ENCODE measurements at places on chromosomes 2 and 18.

DNA sequence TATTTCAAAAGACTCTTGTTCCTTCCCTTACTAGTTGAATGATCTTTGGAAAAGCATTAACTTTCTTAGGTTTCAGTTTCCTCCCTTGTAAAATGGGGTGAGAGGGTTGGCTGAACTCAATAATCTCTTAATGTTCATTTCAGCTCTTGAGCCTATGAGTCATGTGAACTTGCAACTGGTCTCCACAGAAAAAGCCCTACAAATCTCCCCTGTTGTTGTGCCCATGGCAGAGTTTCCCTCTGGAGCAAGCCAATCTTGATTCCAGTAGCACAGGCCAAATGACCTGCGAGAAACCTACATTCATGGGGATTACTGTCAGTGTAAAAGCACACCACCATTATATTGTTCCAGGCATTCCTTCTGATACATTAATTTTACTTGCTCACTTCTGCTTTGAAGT, 388.9 kb downstream of the ALK start:
- H3K4me3 ChIP-seq = no peak overlapping the region
- no peaks in the 10 kb centered on the region for H3K36me3 ChIP-seq
- H3K4me1 ChIP-seq = no peaks in the 10 kb centered on the region
- DNase-seq = no peak
- H3K27me3 ChIP-seq = no peaks in the 10 kb centered on the region

DNA sequence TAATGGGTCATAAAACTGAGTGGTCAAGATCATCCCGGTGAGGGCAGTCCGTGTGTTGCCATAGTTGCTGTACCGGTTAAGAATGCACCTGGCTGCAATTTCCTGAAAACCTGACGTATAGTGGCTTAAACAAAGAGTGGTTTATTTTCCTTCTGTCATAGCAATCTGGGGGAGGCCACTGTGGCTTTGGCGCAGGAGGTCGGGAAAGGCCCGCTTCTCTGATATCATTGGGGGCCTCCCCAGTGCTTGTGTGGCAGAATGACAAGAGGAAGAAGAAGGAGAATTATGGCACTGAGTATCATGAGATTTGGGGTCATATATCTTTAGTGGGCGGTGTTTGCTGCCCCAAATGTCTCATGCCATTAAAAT, 4.4 kb downstream of the C2orf92 start:
- no peaks in the 10 kb centered on the region for H3K4me1 ChIP-seq
- no peak overlapping the region for H3K27ac ChIP-seq
- DNase-seq = no peak
- no peak overlapping the region for H3K4me3 ChIP-seq
- H3K36me3 ChIP-seq = no peaks in the 10 kb centered on the region
- no peaks in the 10 kb centered on the region for H3K27me3 ChIP-seq

DNA sequence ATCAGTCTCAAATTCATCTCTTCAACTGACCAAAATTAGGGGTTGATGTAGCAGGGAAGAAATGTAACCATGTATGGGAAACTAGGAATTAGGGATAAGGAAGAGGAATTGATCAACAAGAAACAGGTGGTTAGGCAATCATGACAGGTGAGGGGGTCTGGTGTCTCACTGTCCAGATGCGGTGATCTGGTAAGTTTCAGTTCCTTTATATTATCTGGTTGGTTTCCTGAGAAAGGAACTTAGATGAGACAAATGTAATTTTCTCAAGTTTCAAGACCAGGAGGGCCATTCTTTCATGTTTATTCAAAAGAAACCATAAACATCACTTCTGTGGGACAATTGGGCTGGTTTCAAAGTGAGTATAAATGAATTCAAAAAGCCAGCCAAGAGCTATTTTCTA, 306.2 kb upstream of the KCNJ3 start:
- H3K4me1 ChIP-seq = no peaks in the 10 kb centered on the region
- no peaks in the 10 kb centered on the region for H3K27me3 ChIP-seq
- DNase-seq = no peak
- H3K4me3 ChIP-seq = no peak overlapping the region
- H3K36me3 ChIP-seq = no peaks in the 10 kb centered on the region

DNA sequence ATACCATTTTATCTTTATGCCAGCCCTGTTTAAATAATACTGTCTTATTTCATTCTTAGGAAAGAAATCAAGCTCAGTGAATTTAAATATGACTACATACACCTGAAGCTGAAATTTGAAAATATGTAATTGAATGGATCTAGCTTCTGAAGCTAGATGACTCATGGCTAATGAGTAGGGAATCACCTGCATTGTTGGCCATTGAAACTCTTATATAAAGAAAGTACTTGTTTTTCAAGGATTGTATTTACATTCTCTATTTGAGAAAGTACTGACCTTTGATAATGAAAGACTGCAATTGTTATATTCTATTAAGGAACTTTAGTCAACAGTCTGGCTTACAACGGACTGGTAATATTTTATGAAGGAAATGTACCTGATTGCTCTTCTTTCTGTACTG, 346.7 kb upstream of the LRATD1 start:
- no peak overlapping the region for H3K27ac ChIP-seq
- no peak overlapping the region for H3K4me3 ChIP-seq
- no peaks in the 10 kb centered on the region for H3K36me3 ChIP-seq
- H3K27me3 ChIP-seq = no peaks in the 10 kb centered on the region
- DNase-seq = no peak

DNA sequence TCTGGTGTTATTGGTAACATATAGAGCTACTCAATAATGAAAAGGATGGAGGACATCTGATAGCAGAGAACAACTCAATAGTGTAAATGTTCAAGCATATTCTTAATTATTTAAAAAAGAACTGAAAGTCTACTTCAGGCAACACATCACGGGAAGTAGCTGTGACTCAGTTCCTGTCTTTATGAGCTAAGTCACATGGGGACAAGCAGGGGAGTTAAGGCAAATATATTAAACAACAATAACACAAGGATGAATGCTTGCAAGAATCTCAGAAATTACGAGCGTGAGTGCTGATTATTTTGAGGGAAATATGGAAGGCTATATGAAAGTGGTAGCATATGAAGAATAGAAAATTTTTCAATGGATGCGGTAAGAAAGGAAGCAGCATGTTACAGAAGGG, 4.0 kb upstream of the HNMT start:
- peaks cover 13% of the 10 kb centered on the region for H3K4me1 ChIP-seq
- no peaks in the 10 kb centered on the region for H3K27me3 ChIP-seq
- H3K36me3 ChIP-seq = no peaks in the 10 kb centered on the region
- H3K4me3 ChIP-seq = no peak overlapping the region
- no peak overlapping the region for H3K27ac ChIP-seq

DNA sequence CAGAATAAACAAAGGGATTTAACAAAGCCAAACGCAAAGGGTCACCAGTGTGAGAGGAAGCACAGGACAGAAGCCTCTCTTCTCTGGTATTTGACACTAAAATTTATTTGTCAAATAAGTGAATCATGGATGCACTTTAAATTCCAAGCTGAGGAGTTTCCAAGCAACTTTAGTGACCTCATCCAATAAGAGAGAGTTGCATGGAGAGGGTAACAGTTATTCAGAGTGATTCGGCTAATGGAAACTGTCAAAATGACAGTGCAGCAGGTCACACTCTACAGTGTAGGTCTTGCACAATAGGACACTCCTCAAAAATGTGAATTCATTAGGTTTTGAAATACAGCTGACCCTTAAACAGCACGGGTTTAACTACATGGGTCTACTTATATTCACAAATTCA, 103.9 kb upstream of the ACVR1C start:
- H3K36me3 ChIP-seq = peaks cover 55% of the 10 kb centered on the region
- H3K4me3 ChIP-seq = no peak overlapping the region
- no peaks in the 10 kb centered on the region for H3K27me3 ChIP-seq
- no peak for DNase-seq
- no peaks in the 10 kb centered on the region for H3K4me1 ChIP-seq

DNA sequence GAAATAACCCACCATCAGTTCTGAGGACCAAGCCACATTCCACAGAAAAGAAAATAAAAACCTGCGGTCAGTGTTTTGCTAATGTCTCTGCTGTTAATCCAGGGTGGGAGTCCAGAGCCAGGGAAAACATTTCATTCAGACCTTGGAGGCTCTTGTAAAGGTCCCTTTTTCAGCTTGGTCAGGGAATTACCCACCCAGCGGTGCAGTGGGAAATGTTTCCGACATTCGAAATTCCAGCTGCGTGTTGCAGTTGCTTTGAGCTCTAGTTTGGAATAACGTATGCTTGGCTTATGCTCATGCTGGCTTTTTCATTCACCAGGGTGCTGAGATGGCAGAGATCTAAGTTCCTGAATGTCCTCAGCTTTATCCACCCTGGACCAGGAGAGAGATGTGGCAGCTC, 219.1 kb downstream of the TRIB2 start:
- no peaks in the 10 kb centered on the region for H3K36me3 ChIP-seq
- DNase-seq = no peak
- no peaks in the 10 kb centered on the region for H3K4me1 ChIP-seq
- H3K27ac ChIP-seq = no peak overlapping the region
- no peaks in the 10 kb centered on the region for H3K27me3 ChIP-seq

GRCh38 chr18:50218432-50219197, 23.7 kb upstream of the MYO5B start:
- no peaks in the 10 kb centered on the region for H3K4me1 ChIP-seq
- no peak overlapping the region for H3K27ac ChIP-seq
- DNase-seq = no peak

GRCh38 chr2:204023088-204023487, 86.5 kb downstream of the ICOS start:
- H3K4me3 ChIP-seq = no peak overlapping the region
- no peaks in the 10 kb centered on the region for H3K36me3 ChIP-seq
- peaks cover 12% of the 10 kb centered on the region for H3K4me1 ChIP-seq
- no peak overlapping the region for H3K27ac ChIP-seq
- DNase-seq = no peak
- H3K27me3 ChIP-seq = no peaks in the 10 kb centered on the region

All from tibial artery (tissue), 4 donors.